ENCODE measurements at places on chromosomes 7 and 10. TPM values are rescaled to one million over a fixed set of nuclear protein-coding genes. Genes with fewer than 3 reads are reported as not detected.

- DNase-seq = no peak
- no peaks in the 10 kb centered on the region for H3K36me3 ChIP-seq
- no peaks in the 10 kb centered on the region for H3K4me1 ChIP-seq
- H3K4me3 ChIP-seq = no peak overlapping the region
- H3K27ac ChIP-seq = no peak overlapping the region
Observed at GRCh38 chr7:40579401-40579800, 444.6 kb downstream of the SUGCT start.

GNAT3 gene
- total RNA-seq = not detected

DNA sequence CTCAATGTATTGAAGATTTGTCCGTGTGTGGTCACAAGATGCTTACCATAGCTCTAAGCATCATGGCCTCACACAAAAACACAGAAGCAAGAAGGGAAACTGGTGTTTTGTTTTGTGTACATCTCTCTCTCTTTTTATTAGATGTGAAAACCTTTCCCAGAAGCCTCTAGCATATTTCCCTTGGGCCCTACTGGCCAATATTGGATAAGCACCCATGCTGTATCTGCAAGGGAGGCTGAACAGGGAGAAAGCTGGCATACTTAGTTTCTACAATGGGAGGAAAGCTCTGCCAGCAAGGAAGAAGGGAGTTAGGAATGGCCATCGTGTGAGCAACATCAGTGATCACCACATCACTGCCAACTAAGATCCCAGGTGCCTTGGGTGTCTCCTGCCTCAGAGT lies 9.6 kb upstream of the NAMPT start:
- H3K4me3 ChIP-seq = no peak overlapping the region
- DNase-seq = no peak
- no peaks in the 10 kb centered on the region for H3K27me3 ChIP-seq

DNA sequence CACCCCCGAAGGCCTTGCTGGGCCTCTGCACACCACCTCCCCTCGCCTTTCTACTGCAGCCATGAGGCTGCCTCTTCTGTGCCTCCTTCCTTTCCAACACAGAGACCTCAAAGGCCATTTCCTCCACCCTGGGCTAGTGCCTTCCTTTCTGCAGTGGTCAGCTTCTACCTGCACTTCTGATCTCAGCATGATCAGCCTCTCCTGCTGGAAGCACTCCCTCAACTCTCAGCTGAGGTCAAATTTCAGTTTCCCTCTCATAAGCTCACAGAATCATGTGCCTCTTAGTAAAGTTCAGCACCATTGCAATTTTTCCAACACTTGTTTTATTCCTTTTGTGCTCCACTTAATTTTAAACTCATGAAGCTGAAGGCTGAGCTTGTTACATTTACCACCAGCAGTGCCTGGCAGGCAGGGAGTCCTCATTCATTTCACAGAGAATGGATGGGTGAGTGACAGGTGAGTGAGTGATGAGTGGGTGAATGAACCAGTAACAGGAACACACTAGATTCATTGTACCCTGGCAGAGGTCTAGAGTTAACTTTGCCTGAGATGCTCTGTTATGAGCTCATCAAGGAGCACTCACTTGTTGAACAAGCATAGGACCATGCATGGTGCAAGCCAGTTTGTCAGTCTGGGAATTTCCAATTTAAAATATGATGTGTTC lies 124.0 kb upstream of the PRSS58 start:
- no peak overlapping the region for H3K27ac ChIP-seq
- DNase-seq = no peak
- H3K36me3 ChIP-seq = no peaks in the 10 kb centered on the region
- H3K4me3 ChIP-seq = no peak overlapping the region
- H3K27me3 ChIP-seq = no peaks in the 10 kb centered on the region

DNA sequence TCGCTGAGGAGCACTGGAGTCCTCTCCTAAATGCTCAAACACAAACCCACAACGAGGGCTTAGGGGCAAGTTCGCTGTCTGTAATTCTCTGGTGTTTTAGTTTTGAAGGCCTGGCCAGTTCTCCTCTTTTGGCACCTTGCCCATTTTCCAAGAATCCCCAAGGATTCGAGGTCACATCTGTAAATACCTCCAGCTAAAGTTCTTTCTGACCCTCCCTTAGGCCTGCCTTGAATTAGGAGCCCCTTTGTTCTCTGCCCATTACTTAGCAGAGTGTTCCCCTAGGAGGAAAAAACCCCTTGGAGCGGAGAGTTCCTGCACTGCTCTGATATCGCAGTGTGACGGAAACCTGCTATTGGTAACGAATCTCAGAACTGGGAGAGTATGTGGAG lies 743 bp upstream of the PYROXD2 start:
- H3K4me1 ChIP-seq = peaks cover 5% of the 10 kb centered on the region
- H3K27ac ChIP-seq = peak overlapping the region; percentile 69
- H3K27me3 ChIP-seq = no peaks in the 10 kb centered on the region
- no peaks in the 10 kb centered on the region for H3K36me3 ChIP-seq
- no peak for DNase-seq

TMEM236 gene
- 0.06 TPM for total RNA-seq

DNA sequence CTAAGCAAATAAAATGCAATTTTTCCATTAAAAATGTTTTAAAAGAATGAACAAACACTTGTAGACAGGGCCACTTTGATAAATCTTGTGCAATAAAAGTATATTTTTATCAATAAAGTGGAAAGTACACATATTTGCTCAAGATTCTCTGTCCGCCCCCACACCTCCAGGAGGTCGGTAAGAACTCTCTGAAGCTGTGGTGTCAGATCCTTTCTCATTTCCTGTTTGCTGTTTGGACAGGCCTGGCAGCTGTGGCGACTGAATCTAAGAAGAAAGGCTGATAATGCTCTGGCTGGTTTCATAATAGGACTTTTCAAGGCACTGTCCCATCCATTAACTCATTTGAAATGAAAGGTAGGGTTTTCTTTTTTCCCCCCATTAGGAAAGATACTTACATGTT lies 15.3 kb upstream of the ASB4 start:
- no peaks in the 10 kb centered on the region for H3K27me3 ChIP-seq
- peak; percentile 93 for DNase-seq
- peak overlapping the region; percentile 66 for H3K27ac ChIP-seq

LAMB1 gene
- 169 TPM for total RNA-seq

CFAP46 gene
- 1.3 TPM for total RNA-seq

C7orf33 gene
- not detected for total RNA-seq

DNA sequence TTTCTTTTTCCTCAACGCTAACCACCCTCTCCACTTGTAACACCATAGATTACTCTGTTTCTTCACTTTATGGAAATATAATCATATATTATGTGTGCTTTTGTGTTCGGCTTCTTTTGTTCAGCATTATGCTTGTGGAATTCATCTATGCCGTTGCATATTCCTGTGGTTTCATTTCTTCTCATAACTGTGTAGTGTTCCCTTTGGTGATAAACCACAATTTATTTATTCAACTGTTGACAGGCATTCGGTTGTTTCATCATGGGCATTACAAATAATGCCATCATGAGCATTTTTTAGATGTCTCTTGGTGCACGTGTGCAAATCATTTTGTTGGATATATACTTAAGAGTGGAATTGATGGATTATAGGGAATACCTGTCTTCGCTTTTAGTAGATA lies 12.1 kb downstream of the AVL9 start:
- no peaks in the 10 kb centered on the region for H3K27me3 ChIP-seq
- H3K27ac ChIP-seq = no peak overlapping the region
- H3K4me1 ChIP-seq = no peaks in the 10 kb centered on the region
- no peak overlapping the region for H3K4me3 ChIP-seq
- H3K36me3 ChIP-seq = no peaks in the 10 kb centered on the region
- DNase-seq = no peak

- no peak for DNase-seq
- H3K36me3 ChIP-seq = no peaks in the 10 kb centered on the region
- peaks cover 10% of the 10 kb centered on the region for H3K27me3 ChIP-seq
Observed at GRCh38 chr10:1173091-1173490, 116.9 kb downstream of the WDR37 start.

EPO gene
- total RNA-seq = not detected

- no peak for DNase-seq
- no peaks in the 10 kb centered on the region for H3K4me1 ChIP-seq
- H3K4me3 ChIP-seq = no peak overlapping the region
- H3K27me3 ChIP-seq = no peaks in the 10 kb centered on the region
- H3K27ac ChIP-seq = no peak overlapping the region
- peaks cover 7% of the 10 kb centered on the region for H3K36me3 ChIP-seq
Observed at GRCh38 chr10:14530465-14530864, 199.7 kb upstream of the FRMD4A start.

DNA sequence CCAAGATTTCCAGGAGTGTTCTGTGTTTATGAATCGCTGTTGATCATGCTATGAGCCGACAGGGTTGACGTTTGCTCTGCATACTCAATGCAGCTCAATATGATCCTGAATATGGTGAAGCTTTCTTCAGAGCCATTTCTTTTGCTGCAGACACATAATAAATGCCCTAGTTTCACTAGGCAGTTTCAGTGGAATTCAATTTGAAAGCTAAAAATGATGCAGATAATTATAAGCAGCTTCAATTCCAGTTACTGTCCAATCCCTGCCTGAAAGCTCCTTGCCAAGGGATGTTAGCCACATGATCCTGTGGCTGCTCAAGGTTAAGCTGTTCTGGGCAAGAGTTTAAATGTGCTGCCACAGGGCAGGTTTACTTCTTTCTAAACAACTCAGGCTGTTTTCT lies 805.6 kb downstream of the NRG3 start:
- H3K27ac ChIP-seq = no peak overlapping the region
- DNase-seq = no peak
- no peak overlapping the region for H3K4me3 ChIP-seq
- no peaks in the 10 kb centered on the region for H3K4me1 ChIP-seq

- no peak for DNase-seq
- H3K27ac ChIP-seq = no peak overlapping the region
- no peaks in the 10 kb centered on the region for H3K4me1 ChIP-seq
- H3K36me3 ChIP-seq = no peaks in the 10 kb centered on the region
- no peaks in the 10 kb centered on the region for H3K27me3 ChIP-seq
Observed at GRCh38 chr7:22397981-22398380, 41.0 kb upstream of the RAPGEF5 start.

- no peaks in the 10 kb centered on the region for H3K27me3 ChIP-seq
- H3K4me3 ChIP-seq = no peak overlapping the region
- no peak for DNase-seq
- peaks cover 4% of the 10 kb centered on the region for H3K36me3 ChIP-seq
- H3K4me1 ChIP-seq = peaks cover 7% of the 10 kb centered on the region
- no peak overlapping the region for H3K27ac ChIP-seq
Observed at GRCh38 chr10:92691591-92692079, 1.9 kb downstream of the HHEX start.

DNA sequence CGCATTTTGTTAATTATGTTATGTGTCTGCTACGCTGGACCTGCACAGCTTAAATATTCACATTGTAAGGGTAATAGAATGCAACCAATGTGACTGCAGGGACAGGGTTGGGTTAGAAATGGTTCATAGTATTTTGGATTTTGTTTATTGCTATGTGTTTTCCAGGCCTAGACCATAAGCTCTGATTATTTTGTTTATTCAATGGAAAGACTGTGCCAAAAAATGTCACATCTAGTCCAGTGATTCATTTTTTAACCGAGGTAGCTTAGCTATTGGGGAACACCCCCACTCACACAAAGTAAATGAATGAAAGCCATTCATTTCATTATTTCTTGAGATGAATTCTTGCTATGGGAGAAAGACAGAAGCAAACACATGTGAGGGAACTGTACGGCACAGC lies 516.5 kb upstream of the ANKRD30A start:
- no peaks in the 10 kb centered on the region for H3K27me3 ChIP-seq
- peaks cover 11% of the 10 kb centered on the region for H3K4me1 ChIP-seq
- H3K36me3 ChIP-seq = no peaks in the 10 kb centered on the region
- DNase-seq = no peak
- H3K27ac ChIP-seq = no peak overlapping the region
- H3K4me3 ChIP-seq = no peak overlapping the region

GRCh38 chr7:77466450-77466849 lies 50.3 kb upstream of the GSAP start:
- no peaks in the 10 kb centered on the region for H3K27me3 ChIP-seq
- no peak for DNase-seq
- H3K27ac ChIP-seq = no peak overlapping the region
- no peaks in the 10 kb centered on the region for H3K4me1 ChIP-seq
- no peak overlapping the region for H3K4me3 ChIP-seq
- H3K36me3 ChIP-seq = no peaks in the 10 kb centered on the region

DNA sequence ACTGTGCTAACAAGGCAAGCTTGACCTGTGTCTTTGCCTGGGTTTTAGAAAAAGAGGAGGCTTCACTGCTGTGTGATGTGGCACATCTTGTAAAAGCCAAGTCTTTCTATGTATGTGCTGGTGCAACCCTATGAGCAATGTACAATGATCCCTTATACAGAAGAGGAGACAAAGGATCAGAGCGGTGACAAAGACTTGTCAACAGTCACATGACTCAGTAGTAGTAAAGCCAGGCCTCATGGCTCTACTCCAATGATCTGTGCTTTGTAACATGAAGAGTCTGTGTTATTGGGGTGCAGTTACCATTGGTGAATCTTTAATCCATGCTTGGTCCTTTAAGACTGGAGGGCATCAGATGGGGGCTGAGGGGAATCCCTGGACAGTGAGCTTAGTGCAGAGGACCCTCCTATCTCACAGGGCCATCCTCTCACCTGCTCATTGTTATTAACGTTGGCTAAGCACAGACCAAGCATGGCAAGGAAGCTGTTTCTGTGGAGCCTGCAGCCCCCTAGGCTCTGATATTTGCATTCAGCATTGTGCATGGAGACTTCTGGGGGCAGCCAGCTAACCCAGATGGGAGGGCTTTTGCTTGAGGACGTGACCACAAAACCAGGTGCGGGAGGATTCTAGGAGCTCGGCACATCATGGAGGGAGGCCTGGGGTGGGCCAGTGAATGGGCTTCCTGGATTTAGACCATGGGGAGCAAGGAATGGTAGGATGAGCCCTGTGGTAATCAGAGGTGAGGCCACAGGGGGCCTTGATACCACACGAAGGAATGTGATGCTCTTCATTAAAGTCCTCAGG lies 308.8 kb upstream of the ZNF32 start:
- no peaks in the 10 kb centered on the region for H3K4me1 ChIP-seq
- H3K36me3 ChIP-seq = no peaks in the 10 kb centered on the region
- no peak for DNase-seq
- H3K4me3 ChIP-seq = no peak overlapping the region
- H3K27me3 ChIP-seq = no peaks in the 10 kb centered on the region

- H3K4me1 ChIP-seq = peaks cover 13% of the 10 kb centered on the region
- H3K4me3 ChIP-seq = no peak overlapping the region
- no peaks in the 10 kb centered on the region for H3K36me3 ChIP-seq
- H3K27ac ChIP-seq = no peak overlapping the region
- DNase-seq = no peak
- no peaks in the 10 kb centered on the region for H3K27me3 ChIP-seq
Observed at GRCh38 chr7:132516042-132516840, 60.0 kb downstream of the PLXNA4 start.

GRCh38 chr10:132643709-132644526 lies 106.3 kb downstream of the INPP5A start:
- DNase-seq = no peak
- no peaks in the 10 kb centered on the region for H3K4me1 ChIP-seq
- no peak overlapping the region for H3K4me3 ChIP-seq
- no peaks in the 10 kb centered on the region for H3K36me3 ChIP-seq

LHFPL3 gene
- not detected for total RNA-seq

TUBB8 gene
- 0.24 TPM for total RNA-seq
